ENCODE measurements at places on chromosomes 5 and 9.

DNA sequence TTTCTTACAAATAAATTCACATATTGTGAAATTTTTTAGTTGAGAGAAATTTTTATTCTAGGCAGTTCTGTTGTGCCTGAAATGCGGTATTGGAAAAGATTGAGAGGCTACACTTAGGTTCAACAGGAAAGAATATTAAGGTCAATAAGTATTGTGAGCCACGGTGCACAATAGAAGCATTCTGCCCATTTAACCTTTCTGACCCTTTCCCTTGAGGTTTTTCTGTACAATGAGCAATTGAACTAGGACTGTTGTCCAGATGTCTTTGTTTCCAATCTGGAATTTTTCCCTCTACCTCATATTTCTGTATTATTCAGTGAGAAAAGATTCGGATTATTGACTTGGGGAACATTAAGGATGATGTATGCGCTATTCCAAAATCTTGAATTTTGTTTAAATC, 205.2 kb downstream of the NR3C1 start:
- DNase-seq: no peak

GRCh38 chr9:96029722-96030530, 154.4 kb downstream of the ERCC6L2 start:
- DNase-seq: no peak

GRCh38 chr5:156375895-156376495, 49.0 kb downstream of the SGCD start:
- DNase-seq: no peak

- DNase-seq: no peak
Observed at GRCh38 chr5:179906294-179906794, 1.4 kb downstream of the TBC1D9B start.

- DNase-seq: no peak
Observed at GRCh38 chr5:112895682-112896081, 26.3 kb downstream of the REEP5 start.

DNA sequence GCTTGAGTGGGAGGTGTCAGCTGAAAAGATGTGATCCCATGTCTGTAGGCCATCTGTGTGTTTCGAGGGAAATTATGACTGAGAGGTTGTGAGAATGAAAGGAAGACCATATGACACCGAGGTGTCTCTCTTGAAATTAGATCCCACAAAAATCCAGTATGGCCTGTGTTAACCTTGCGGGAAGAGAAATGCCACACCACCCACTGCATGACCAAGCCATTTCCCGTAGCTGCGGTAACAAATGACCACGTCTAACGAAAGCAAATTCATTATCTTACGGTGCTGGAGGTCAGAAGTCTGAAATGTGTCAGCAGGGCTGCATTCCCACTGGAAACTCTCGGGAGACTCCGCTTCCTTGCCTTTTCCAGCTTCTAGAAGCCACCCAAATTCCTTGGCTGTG, 11.6 kb downstream of the C9orf57 start:
- no peak for DNase-seq

DNA sequence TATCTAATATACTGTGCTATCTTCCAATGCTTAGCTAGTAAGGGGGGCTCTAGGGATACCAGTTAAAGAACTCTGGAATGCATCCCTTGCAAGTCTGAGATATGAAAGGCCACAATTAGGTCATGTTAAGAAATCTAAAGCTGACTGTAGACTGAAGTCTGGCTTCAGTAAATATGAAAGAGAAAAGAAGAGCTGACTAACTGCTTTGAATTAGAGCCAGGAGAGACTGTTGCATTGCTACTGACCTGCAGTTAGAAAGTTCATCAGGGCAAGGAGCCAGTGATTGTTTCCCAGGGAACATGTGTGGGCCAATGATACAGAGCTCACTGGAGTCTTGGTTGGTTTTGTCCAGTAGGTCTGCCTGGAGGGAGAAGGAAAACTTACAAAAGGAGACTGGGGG, 472.1 kb upstream of the TNC start:
- no peak for DNase-seq

GRCh38 chr5:57772512-57772911, 289.9 kb upstream of the ACTBL2 start:
- DNase-seq: no peak

DNA sequence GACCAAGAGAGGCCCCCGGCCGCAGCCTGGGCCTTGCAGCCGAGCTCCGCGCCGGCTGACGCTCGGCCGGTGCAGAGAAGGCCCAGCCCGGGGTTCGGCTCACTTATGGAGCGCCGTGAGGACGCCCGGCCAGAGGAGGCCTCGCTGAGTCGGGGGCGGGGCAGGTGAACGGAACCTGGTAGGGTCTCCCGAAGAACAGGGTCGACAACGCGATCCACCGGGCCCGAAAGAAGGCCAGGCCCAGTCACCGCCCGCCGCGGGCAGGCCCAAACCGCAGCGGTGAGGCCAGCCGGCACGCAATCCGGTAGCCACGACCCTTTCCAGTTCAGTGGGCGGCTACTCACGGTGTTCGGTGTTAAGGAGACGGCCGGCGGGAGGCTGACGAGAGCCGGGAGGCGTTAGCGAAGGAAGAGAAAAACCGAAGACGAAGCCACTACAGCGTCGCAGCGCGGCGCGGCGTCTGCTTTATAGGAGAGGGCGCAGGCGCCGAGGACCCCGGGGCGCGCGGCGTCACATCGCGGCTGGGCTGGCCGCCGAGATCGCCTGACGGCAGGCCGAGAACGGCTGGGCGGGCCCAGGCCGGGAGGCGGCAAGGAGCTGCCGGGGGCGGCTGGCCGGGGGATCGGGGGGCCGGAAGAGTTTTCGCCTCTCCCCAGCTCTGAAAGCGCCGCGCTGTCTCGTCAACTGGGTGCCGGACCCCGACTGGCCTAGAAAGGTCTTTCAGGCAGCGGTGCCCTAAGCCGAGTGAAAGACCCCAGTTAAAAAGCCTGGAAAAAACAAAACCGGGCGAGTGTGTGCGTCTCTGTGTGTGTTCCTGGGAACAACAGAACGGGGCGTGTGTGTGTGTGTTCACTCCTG, at the start of gene SKP1:
TSS of gene SKP1 (minus strand) at position 440 of the 858 bp plus-strand sequence. CDS start 2,928 bp downstream, outside the sequence.
- peak; percentile 87 for DNase-seq

- DNase-seq: no peak
Observed at GRCh38 chr5:173051746-173052145, 4.4 kb upstream of the CREBRF start.

- no peak for DNase-seq
Observed at GRCh38 chr9:118761016-118761790, 608.0 kb downstream of the BRINP1 start.

DNA sequence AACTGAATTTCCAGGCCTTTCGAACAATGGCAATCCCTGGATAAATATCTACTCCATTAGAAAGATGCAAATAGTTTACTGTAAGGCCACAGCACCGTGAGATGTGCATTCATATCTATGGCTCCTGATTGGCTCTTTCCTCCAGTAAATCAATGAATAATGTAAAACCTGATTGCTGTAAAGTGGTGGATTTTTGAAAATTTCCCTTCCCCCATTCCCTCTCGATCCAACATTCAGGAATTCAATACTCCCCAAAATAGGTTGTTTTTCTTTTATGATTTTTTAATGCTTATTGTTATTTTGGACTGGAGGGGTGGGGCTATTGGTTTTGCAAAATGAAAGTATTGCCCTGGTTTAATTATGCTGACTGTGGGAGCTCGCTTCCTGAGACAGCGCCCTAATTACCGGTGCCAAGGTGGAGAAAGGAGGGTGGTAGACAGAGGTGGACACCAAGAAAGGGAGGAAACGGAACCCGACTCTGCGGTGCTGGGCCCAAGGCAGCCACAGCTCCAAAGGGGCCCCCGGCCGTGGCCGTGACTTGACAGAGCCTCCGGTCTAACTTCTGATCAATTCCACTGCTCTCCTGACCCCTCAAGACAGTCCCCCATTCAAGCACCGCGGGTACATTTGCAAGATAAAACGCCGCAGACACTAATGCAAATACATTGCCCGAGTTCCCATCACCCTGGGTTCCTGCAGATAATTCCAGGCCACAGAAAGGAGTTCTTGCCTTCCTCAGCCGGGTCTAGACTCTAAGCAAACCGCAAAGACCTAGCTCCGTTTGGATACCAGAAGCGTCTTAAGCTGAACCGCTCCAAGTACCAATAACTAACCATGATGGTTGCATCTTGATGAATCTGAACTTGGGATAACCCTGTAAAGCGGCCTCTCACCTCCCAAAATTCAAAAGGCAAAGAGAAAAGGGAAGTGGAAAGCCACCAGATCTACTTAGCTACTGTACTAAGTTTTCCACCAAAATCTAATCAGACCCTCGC, 211.2 kb downstream of the MEF2C start:
- DNase-seq: no peak

DNA sequence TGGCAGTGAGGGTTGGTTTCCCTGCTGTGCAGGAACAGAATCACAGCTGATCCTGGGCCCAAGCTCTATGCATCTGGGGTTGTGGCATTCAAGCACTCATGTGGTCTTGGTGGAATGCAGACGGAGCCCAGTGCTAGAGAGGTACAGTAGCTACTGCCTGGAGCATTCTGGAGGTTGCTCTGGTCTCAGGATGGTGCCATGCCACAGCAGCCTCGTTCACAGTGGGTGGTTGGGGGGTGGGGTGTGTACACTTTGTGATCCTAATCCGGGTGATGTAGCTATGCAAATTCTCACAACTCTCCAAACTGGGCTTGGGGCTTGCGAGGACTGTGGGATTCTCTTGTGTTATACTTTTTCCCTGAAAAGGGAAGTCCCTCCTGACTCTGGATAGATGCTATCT, 45.2 kb downstream of the FGD3 start:
- DNase-seq: no peak

- DNase-seq: no peak
Observed at GRCh38 chr9:104810421-104811339, 46.8 kb downstream of the NIPSNAP3B start.

DNA sequence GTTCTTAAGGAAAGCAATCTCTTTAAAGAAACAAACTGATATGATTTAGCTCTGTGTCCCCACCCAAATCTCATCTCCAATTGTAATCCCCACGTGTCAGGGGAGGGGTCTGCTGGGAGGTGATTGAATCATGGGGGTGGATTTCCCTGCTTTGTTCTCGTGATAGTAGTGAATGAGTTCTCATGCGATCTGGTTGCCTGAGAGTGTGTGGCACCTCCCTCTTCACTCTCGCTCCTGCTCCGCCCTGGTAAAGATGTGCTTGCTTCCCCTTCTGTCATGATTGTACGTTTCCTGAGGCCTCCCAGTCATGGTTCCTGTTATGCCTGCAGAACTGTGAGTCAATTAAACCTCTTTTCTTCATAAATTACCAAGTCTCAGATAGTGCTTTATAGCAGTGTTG, 412.7 kb upstream of the SMC2 start:
- DNase-seq: no peak
